ENCODE measurements at places on chromosomes 2 and 18.

- DNase-seq = peak; percentile 49
Observed at GRCh38 chr2:171244970-171245782, 84.5 kb upstream of the TLK1 start.

DNA sequence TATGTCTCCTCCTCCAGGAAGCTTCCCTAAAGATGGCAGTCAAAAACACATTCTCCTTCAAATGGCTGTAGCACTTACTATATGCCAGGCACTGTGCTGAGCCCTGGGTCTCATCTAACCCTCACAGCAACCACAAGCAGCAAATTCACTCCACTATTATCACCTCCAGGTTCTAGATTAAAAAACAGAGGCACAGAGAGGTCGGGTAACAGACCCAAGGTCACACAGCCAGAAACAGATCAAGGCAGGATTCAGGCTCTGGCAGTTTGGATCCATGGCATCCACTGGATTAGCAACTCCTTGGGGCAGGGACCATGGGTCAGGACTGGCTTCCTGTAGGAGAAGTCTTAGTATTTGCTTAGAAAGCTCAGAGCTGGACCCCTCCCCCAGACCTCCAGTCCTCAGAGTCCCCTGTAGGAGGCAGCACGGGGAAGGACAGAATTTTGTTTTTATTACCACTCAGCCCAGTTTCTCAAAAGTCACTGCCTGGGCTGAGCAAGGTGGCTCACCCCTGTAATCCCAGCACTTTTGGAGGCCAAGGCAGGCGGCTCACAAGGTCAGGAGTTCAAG lies 34.4 kb downstream of the ZFP36L2 start:
- DNase-seq = no peak

DNA sequence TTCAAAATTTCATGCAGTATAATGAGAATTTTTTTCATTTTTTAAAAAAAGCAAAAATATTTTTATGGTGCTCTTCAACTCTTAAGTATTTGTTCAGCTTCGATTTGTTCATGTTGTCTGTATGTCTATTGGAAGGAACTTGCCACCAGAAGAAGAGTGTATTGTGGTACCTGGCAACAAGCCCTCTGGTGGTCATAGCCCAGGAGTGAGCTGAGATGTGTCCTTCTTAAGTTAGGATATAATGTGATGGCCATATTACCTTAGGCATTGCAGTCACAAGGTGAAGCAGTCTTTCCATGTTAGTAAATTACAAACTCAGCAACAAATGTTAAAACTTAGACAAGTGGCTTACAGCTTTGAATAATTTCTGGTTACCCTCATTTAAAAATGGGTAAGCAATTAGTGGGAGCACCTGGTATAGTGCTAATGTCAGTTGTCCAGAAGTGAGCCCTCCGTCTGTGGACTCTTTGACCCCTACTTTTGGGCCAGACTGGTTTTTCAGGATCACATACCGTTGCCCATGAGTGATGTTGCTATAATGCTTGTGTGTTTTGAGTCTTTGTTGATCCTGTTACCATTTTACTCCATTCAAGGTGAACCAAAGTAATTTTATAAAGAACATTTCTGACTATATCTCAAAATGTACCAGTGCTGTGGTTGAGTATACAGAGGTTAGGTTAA lies 57.4 kb downstream of the MYO1B start:
- DNase-seq = peak; percentile 37

- peak; percentile 47 for DNase-seq
Observed at GRCh38 chr18:8319798-8320489, 289.3 kb upstream of the RAB12 start.
